Cortex of kidney (tissue), 1 donor: ENCODE measurements at places on chromosomes 12 and 14.

GRCh38 chr12:19959353-19959752, 409.0 kb upstream of the PDE3A start:
- DNase-seq, result no peak

- no peak for DNase-seq
Measured at GRCh38 chr14:74133833-74134481, 49.2 kb downstream of the LIN52 start.

- no peak for DNase-seq
Measured at GRCh38 chr14:22939684-22940083, 10.5 kb upstream of the PRMT5 start.

GRCh38 chr12:76337583-76337982, 10.6 kb downstream of the BBS10 start:
- DNase-seq, result no peak

DNA sequence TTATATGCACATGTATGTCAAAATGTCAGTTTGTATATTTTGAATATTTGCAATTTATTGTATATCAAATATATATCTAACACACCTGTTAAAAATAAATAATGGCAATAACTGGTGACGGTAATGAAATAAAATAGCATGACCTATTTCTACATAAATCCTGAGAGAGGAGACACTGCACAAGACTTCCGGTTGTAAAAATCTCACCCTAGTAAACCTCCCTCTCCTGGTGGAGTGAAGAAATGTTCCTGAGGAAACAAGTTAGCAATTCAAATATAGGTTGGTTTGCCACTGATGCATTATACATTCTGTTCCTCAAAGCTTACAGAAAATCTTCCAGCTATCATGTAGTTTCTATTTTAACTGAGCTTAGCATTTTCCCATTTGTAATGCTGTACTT, 166.1 kb upstream of the SYT10 start:
- no peak for DNase-seq

DNA sequence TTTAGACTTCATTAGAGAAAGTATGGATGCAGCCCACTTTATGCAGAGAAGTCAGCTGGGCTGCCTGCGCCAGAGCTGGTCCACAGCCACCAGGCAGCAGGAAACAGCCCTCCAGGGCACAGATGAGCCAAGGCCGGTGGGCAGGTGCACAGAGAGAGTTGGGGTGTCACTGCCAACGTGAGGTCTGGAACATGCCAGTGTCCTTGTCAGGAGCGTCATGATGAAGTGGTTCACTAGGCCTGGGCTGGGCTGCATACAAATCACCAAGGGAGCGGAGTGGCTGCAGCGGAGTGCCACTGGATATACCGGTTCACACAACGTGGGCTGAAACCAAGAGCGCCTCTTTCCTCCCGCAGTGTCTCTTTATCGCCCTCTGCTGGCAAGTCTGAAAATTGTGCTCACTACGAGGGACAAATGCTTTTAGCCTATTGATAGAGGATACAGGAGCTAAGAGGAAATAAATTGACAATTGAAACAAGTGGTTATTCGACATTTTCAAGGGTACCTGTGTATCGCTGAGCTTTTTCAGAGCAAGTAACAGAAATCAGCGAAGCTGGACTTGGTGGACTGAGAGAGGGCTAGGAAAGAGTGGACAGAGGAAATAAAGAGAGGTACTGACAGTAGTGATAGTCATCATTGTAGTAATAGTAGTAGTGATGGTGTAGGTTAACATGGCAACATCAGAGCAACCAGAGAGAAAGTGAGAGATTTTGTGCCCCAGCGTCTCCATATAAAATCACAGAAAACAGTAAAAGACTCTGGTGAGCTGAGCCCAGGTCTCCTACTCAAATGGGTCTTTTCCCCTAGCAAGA, 52.0 kb upstream of the ITPR2 start:
- DNase-seq, result no peak

DNA sequence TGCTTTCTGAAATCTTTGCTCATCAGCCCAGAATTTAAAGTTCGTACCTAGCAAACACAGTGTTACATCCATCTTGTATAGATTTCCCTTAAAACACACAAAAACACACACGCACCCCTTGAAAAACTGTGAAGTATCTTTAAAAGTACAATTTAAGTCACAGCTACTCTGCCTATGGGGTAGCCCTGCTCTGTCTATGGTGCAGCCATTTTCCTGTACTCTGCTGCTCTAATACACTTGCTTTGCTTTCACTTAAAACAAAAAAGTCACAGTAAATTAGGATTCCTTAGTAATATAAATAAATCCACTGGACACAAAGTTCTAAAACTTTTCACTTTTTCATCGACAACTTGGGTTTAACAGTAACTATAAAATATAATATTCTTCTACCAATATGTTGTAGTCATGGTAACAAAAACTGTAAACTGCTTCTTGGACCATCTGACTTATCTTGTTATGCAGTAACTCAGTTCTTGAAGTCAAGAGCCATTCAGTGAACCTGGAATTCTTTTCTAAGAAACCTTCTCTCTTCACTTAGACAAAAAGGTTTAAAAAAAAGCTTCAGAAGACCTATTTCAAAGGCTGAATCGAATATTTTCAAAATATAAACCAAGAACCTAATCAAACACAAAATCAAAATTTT, 63.5 kb downstream of the MED13L start:
- DNase-seq, result no peak

DNA sequence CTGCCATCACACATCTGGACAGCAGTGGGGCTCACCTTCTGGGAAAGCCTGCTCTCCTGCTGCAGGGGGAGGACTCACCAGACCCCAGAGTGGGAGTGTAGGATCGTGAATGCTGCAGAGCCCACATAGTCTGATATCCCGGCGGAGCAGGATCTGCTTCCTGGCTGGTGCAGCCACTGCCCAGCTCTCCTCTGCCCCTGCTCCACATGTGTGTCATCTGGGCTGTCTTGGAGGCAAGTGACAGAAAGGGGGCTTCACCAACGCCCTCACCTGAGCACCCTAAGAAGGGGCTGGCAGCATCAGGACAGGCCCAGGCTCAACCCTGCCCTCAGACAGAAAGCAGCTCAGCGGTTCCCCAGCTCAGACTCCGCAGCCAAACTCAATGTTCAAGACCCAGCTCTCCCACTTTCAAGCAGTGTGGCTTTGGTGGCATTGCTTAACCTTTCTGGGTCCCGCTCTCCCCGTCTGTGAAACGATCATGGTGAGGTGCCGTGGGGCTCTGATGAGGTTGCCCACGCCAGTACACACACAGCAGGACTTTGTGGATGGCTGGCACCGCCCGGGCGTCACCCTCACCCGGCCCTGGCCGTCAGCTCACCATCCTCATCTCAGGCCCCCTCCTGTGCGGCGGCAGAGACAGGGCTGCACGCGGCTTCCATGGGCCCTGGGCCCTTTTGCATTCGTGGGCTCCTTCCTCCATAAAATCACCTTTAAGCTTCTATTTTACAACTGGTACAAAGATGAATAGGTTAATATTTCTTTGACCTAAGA, 91.0 kb upstream of the SFSWAP start:
- no peak for DNase-seq

GRCh38 chr12:111444925-111445725, 39.4 kb downstream of the SH2B3 start:
- no peak for DNase-seq

DNA sequence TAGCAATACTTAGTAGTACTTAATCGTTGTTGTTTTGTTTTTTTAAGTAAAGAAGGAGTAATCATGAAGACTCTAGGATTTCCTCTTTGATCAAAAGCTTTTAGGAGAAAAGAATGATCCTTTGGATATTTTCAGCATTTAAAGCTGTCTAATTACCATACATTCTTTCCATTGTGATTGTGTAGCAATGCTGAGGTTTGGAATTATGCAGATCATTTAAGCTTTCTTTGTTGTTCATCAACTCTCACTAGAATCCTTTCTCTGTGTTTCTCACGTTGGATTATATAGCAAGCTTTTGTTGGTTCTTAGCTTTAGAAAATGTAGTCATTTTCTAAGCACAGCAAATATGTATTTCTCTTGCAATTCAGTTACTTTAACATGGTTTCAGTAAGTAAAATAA, 25.8 kb downstream of the CCDC91 start:
- DNase-seq, result no peak

GRCh38 chr12:13095266-13095995, 8.0 kb downstream of the GSG1 start:
- no peak for DNase-seq

GRCh38 chr12:38921025-38921677, 15.8 kb upstream of the CPNE8 start:
- no peak for DNase-seq

- DNase-seq, result no peak
Measured at GRCh38 chr12:90922145-90922627, 32.8 kb downstream of the CCER1 start.

DNA sequence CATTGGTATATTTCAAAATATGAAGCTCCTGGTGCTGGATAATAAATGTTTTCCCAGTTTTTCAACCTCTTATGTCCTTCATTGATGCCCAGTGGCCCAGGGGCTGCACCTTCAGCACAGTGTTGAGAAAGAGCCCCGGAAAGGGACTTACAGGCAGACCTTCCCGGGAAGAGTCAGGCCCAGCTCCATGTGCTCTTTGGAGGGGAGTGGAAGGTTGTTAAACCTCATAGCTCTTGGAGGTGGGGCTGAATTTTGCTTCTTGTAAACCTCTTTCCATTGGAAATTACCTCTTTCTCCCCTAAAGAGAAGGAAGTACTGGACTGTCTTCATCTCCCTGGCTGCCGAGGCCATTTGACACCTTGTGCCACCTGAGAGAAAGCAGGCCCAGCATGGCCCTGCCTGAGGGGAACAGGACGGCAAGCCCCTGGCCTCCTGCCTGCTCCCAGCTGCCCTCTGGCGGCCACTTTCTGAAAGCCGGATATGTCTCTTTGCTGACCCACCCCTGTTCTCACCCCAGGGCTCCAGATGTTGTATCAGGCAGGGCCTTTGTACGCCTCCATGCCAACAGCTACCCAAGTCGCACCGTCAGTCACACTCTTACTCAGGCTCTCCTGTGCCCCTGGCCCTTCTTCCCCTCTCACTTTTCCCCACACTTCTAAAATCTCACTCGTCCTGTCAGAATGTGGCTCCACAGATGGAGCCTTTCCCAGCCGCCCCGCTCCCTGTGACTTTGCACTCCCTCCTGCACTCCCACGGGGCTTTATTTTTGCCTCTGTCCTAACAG, 43.0 kb downstream of the EVL start:
- no peak for DNase-seq

DNA sequence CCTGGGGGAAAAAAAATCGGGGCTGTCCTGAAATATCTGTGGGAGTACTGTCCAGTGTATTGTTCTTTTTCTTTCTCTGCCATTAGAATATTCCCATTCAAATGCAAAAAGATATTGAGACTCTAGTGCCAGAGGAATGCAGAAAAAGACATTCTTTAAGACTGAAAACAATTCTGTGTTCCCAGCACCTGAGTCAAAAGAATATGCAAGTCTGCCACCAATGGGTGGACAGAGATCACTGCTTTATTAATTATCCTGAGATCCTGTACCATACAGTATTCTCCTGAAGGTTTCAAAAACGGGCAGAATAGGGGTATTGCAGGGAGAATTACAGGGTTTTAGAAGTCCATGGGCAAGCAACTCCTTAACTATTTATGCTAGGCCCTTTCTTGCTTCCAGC, 361.8 kb downstream of the C12orf50 start:
- no peak for DNase-seq

GRCh38 chr14:101197595-101198397, 294.3 kb upstream of the RTL1 start:
- DNase-seq, result no peak
